CD4-positive, alpha-beta T cell treated with Interleukin-1 beta for 1 hour (primary cell): ENCODE measurements at places on chromosomes 2 and 18.

- no peak for DNase-seq
Observed at GRCh38 chr2:43344868-43345373, 118.5 kb upstream of the ZFP36L2 start.

- DNase-seq, result peak; percentile 44
Observed at GRCh38 chr2:201363857-201364560, 6.9 kb upstream of the FLACC1 start.

DNA sequence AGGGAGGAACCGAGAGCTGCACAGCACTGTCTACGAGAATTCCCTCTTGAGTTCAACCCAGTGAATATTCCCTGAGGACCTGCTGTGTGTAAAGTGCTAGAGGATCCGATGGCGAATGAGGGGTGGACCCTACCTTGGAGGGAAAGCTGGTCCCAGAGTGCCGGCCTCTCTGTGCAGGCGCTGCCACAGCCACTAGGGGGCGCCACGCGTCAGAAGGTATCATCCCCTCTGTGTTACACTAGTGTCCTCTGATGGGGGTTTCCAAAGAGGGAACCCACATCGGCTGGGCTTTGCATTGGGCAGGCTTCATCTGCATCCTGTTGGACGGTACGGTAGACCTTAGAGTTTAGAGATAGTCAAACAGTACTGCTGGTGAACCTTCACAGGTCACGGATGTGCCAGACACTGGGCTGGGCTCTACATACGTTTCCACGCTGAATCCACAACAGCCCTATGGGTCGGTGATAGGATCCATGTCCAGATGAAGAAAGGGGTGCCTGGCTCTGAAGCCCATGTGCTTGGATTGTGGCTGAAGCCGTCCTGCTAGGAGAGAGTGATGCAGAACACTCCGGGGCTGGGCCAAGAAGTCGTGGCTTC lies 39.0 kb downstream of the COA5 start:
- DNase-seq, result peak; percentile 52

DNA sequence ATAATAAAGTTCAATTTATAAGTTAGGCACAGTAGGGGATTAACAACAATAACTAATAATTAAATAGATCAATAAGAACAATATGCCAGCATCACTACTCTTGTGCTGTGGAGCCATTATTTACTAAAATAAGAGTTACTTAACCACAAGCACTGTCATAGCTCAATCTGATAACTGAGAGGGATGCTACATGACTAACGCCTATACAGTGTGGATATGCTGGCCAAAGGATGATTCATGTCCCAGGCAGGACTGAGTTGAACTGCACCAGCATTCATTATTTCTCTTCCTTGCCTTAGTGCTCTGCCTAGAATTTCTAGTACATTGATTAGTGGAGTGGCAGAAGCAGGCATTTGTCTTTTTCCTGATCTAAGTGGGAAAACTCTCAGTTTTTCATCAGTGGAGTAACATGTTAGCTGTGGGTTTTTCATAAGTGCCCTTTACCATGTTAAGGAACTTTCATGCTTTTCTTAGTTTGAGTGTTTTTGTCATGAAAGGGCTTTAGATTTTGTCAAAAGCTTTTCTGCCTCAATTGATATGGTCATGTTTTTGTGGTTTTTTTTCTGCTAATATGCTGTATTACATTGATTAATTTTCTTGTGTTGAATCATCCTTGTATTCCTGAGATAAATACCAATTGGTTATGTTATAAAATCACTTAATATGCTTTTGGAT lies 21.7 kb downstream of the KIAA1328 start:
- no peak for DNase-seq

GRCh38 chr2:2173633-2174032 lies 157.4 kb downstream of the MYT1L start:
- DNase-seq, result no peak

- DNase-seq, result no peak
Observed at GRCh38 chr2:44618251-44619023, 256.7 kb downstream of the CAMKMT start.

GRCh38 chr18:9952633-9953416 lies 39.0 kb downstream of the VAPA start:
- DNase-seq, result no peak

GRCh38 chr2:170843656-170844055 lies 27.0 kb downstream of the GAD1 start:
- DNase-seq, result no peak

DNA sequence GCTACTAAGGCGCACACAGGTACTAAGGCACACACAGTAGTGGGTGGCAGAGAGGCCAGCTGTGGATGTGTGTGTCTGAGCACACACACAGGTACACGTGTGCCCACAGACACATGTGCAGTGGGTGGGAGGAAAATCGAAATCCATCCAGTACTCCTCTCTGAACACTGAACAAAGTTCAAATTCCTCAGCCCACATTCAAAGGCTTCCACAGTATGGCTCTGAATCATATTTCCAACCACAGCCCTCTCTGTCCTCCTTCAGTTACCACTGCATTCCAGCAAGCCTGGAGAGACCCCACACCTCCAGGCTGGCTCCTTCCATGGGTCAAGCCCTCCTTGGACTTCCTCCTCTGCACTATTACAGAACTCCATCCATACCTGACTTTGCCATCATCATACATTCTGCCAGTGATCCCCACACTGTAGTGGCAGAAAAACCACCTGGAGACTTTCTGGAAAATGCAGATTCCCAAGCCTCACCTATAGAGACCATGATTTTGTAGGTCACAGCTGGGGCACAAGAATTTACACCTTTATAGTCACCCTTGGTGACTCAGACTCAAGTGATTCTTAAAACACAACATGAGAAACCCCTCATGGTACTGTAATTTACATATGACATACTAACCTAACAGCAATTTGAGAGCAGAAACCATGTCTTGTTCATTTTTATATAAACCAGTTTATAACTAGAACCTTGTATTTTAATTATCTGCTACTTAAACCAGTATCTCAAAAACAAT lies 31.4 kb downstream of the EPG5 start:
- DNase-seq, result no peak

DNA sequence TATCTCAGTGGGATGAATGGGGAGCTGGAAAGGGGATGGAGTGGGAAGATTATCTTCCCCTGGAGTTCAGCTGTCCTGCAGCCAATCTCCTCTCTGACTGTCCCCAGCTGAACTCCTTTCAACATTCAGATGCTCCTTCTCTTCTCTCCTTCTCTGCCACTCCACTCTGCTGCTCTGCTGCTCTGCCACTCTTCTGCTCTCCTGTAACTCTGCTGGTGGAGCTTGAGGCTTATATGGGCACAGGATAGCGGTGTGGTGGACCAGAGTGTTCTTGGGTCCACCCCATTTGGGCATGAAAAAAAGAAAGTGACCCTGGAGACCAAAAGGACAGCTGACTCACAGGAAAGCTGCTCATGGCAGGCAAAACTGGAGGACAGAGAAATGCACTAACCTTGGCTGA lies 26.6 kb downstream of the FAHD2B start:
- DNase-seq, result no peak

DNA sequence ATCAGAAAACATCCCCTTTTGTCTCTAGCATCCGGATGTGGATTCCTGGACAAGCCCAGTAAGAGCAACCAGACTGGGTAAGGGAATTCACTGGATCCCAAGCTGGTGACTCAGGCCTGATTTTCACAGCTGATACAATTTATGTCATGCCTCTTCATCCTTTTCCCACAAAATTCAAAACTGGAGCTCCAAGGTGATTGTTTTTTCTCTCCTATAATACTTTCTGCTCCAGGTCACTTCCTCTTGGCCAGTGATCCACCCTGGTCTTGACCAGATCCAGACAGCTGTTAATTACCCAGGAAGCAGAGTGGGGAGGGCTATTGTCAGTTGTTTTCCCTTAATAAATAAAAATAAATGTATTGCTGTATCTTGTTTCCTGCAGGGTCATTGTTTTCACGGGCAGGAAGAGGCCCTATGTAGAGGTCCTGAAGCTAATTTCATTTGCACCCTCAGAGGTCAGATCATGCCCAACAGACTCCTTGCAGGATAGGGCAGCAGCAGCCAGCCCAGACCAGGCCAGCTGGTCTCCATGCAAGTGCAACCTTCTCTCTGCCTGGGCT lies 57.6 kb downstream of the EVA1A start:
- DNase-seq, result no peak

DNA sequence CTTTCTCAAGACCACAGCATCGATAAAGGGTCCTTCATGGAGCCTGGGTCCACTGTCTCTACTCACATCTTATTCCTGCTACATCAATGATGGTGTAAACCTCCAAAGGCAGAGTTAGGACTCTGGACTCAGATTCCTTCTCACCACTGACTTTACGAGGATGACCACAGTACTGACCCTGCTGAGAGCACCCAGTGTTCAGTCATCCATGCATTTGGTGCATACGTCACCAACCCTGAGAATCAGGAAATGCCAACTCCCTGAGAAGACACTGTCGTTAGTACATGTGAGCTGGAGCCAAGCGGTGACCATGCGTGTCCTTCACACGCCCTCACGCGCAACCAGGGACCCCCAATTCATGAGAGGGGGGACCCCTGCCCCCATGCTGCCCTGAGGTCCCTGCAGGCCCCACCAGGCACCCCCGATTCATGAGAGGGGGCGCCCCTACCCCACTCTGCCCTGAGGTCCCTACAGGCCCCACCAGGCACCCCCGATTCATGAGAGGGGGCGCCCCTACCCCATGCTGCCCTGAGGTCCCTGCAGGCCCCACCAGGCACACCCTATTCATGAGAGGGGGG lies 178.4 kb upstream of the TPO start:
- DNase-seq, result no peak

- no peak for DNase-seq
Observed at GRCh38 chr18:12021596-12021995, 40.3 kb downstream of the IMPA2 start.

- DNase-seq, result no peak
Observed at GRCh38 chr2:144630459-144631215, 110.7 kb upstream of the ZEB2 start.

DNA sequence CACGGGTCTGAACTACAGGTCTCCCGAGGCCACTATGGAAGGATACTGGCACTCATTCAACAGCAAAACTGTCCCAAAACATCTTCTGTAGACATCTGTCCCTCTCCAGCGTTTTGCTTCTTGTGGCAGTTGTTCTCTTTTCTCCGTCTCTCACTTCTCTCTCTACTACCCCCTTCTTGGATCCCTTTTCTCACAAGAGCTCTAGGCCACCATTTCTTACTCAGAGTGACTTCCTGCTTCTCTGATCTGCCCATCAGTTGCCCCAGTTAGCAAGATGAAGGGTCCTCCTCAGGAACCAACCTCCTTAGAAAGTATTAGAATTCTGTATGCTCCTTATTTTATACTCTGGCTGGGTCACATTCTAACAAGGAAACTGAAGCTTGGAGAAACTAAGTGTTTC lies 32.6 kb downstream of the BCL2 start:
- DNase-seq, result no peak

DNA sequence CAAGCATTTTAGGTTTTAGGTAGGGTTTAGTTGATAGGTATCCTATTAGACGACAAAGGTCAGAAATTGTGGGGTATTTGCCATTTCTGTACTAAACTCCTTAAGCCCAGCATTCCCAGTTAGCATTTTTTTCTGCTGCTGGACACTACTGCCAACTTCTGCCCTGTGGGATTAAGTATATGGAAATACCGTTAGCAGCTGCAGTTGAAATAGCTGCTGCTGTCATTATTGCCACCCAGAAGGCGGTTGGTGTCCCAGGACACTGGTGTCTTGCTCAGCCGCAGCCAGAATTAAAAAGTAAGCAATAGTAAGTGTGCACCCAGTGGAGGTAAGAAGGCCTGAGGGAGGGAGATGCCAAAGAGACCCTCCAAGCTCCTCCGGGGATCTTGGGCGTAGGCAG lies 1.9 kb upstream of the UXS1 start:
- DNase-seq, result no peak

- DNase-seq, result no peak
Observed at GRCh38 chr2:236675526-236675925, 105.9 kb downstream of the ACKR3 start.

- DNase-seq, result no peak
Observed at GRCh38 chr2:20231598-20232026, 6.7 kb upstream of the SDC1 start.

DNA sequence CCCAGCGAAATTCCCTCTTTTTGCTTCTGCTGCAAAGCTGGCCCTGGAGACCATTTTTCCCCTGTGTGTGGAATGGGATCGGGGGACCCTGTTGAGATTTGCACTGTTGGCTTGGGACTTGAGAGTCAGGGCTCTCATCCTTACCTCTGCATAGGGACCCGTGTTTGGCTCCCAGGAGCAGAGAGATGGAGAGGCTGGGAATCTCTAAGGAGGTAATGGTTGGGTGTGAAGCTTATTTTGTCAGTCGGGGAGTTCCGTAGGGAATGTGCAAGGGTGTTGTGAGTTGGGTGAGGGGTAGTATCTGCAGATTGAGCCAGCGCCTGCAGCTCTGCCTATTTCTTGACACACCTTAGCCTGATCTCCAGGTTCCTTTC lies 4.5 kb downstream of the GATA6 start:
- no peak for DNase-seq

GRCh38 chr2:98539056-98539735 lies 69.1 kb downstream of the COA5 start:
- DNase-seq, result no peak

- DNase-seq, result peak; percentile 85
Observed at GRCh38 chr2:88627856-88628570, 749 bp upstream of the EIF2AK3 start.

GRCh38 chr2:238502088-238502810 lies 75.5 kb downstream of the ASB1 start:
- no peak for DNase-seq
